ENCODE measurements at places on chromosomes 3 and 15. TPM values are rescaled to one million over a fixed set of nuclear protein-coding genes. Genes with fewer than 3 reads are reported as not detected.

GRCh38 chr3:194176274-194176991, 40.5 kb downstream of the HES1 start:
- H3K27me3 ChIP-seq: peaks cover 21% of the 10 kb centered on the region
- H3K36me3 ChIP-seq: no peaks in the 10 kb centered on the region
- H3K4me1 ChIP-seq: no peaks in the 10 kb centered on the region
- H3K4me3 ChIP-seq: no peak overlapping the region
- no peak for DNase-seq
- no peak overlapping the region for H3K27ac ChIP-seq

- H3K27me3 ChIP-seq: peaks cover 31% of the 10 kb centered on the region
- H3K4me3 ChIP-seq: no peak overlapping the region
- no peaks in the 10 kb centered on the region for H3K36me3 ChIP-seq
- H3K27ac ChIP-seq: no peak overlapping the region
Measured at GRCh38 chr15:36501063-36501678, 78.3 kb upstream of the CDIN1 start.

GRCh38 chr3:76565496-76566210, 474.2 kb upstream of the ROBO2 start:
- H3K27ac ChIP-seq: no peak overlapping the region
- no peaks in the 10 kb centered on the region for H3K4me1 ChIP-seq
- DNase-seq: no peak

DNA sequence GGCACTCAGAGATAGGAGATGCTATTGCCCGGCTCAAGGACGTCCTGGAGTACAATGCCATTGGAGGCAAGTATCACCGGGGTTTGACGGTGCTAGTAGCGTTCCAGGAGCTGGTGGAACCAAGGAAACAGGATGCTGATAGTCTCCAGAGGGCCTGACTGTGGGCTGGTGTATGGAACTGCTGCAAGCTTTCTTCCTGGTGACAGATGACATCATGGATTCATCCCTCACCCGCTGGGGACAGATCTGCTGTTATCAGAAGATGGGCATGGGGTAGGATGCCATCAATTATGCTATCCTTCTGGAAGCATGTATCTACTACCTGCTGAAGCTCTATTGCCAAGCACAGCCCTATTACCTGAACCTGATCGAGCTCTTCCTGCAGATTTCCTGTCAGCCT, 26.4 kb downstream of the BCL2A1 start:
- H3K36me3 ChIP-seq: peaks cover 5% of the 10 kb centered on the region
- H3K4me3 ChIP-seq: no peak overlapping the region
- H3K27ac ChIP-seq: no peak overlapping the region
- DNase-seq: no peak
- H3K27me3 ChIP-seq: no peaks in the 10 kb centered on the region
- H3K4me1 ChIP-seq: peaks cover 34% of the 10 kb centered on the region

- no peak overlapping the region for H3K27ac ChIP-seq
- H3K4me1 ChIP-seq: no peaks in the 10 kb centered on the region
- peaks cover 41% of the 10 kb centered on the region for H3K27me3 ChIP-seq
Measured at GRCh38 chr3:115709931-115710330, 86.6 kb downstream of the GAP43 start.

- H3K4me3 ChIP-seq: no peak overlapping the region
- H3K4me1 ChIP-seq: no peaks in the 10 kb centered on the region
- H3K27ac ChIP-seq: no peak overlapping the region
- no peaks in the 10 kb centered on the region for H3K36me3 ChIP-seq
Measured at GRCh38 chr15:48090115-48090514, 30.7 kb upstream of the SLC24A5 start.

- no peak for DNase-seq
- peaks cover 5% of the 10 kb centered on the region for H3K4me1 ChIP-seq
- H3K27me3 ChIP-seq: peaks cover 68% of the 10 kb centered on the region
Measured at GRCh38 chr15:61141497-61142125, 87.5 kb downstream of the RORA start.

DNA sequence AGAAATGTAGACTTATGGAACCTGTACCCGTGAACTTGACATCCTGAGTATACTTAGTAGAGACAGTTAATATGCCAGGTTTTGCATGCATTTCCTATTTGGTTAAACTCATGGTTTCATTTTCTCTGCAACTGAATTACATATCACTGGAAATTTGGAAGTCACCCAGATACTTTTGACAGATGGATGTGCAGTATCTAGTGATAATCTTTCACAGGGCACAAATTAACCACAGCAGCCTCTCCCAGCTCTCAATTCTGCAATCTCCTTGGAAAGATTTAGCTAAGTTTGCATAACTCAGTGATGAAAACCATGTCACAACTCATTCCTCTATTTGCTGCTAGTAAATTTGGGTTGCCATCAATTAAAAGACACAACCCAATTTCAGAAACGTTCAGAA, 162.3 kb upstream of the TPM1 start:
- no peak for DNase-seq
- H3K4me1 ChIP-seq: peaks cover 7% of the 10 kb centered on the region
- H3K4me3 ChIP-seq: no peak overlapping the region
- no peak overlapping the region for H3K27ac ChIP-seq
- H3K36me3 ChIP-seq: no peaks in the 10 kb centered on the region
- H3K27me3 ChIP-seq: peaks cover 29% of the 10 kb centered on the region

- no peak overlapping the region for H3K4me3 ChIP-seq
- no peaks in the 10 kb centered on the region for H3K4me1 ChIP-seq
- H3K27ac ChIP-seq: no peak overlapping the region
Measured at GRCh38 chr15:36358094-36358493, 221.3 kb upstream of the CDIN1 start.

The CPA3 gene
- not detected for total RNA-seq

The PLD1 gene
- 3.4 TPM for total RNA-seq

The ALDH1L1 gene
- not detected for total RNA-seq

DNA sequence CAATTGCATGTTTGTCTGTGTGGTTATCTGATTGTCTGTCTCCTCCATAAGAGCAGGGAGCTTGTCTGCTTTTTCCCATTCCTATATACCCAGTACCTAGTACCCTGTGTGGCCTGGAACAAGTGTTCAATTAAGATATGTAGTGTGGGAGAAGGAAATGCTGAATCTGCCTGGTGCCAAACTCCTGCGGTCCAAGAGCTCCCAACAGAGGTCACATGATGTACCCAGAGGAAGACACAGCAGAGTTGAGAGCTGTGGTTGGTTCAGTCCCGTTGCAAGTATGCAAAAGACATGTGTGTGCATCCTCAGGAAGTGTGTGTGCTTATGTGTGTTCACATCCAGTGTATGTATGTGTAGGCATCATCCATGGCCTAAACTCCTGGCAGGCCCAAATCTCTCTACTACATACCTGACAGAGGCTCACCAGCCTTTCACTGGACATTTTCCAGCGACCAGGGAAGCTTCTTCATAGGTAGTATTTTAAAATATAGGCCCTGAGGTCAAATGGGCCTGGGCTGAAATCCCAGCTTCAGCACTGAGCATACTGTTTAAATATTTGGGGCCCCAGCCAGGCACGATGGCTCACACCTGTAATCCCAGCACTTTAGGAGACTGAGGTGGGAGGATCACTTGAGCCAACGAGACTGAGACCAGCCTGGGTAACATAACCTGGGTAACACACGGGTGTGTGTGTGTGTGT, 34.0 kb upstream of the ITGA11 start:
- H3K27me3 ChIP-seq: peaks cover 16% of the 10 kb centered on the region
- no peak overlapping the region for H3K27ac ChIP-seq
- no peaks in the 10 kb centered on the region for H3K36me3 ChIP-seq
- H3K4me3 ChIP-seq: no peak overlapping the region
- DNase-seq: no peak
- H3K4me1 ChIP-seq: peaks cover 2% of the 10 kb centered on the region

The FSD2 gene
- not detected for total RNA-seq

DNA sequence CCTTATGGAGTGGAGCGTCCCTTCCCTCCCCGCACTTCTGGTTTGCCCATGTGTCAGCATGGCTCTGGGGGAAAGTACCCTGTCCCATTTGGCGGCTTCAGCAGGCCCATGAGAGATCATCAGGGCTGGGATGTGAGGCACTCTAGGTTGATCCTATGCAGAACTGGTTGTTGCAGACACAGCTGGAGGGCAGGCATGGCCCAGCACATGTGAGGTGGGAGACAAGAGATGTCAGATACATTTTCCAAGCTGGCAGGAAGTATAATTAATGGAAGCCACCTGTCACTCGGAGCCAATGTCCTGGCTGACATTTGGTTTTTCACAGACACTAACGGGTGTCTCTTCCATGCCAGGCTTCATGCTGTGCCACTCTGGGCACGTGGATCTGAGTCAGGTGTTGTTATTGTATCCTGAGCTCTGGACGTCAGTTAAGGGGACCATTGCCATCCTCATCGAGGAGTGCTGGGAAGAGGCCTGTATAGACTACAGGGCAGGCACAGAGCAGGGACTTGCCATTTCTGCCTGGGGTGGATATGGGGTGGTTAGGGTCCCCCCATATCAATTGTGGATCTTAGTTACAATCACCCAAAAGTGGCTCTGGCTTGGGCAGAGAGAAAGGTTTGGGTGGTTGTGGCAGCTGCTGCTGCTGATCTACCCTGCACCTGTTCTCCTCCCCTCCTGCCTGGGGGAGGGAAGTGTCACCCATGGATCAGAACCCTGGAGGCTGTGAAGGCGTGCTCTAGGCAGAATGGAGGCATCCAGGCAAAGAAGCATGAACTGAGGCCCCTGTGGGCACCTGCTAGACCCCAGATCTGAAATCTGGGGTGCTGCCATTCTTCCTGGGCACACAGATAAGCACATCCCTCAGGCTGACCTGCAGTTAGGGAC, 140.7 kb downstream of the FBLN2 start:
- H3K4me3 ChIP-seq: no peak overlapping the region
- no peak overlapping the region for H3K27ac ChIP-seq
- H3K27me3 ChIP-seq: no peaks in the 10 kb centered on the region
- H3K4me1 ChIP-seq: no peaks in the 10 kb centered on the region

The MUC13 gene
- not detected for total RNA-seq

The IL20RB gene
- total RNA-seq: 1.5 TPM

GRCh38 chr15:61974759-61975158, 85.5 kb downstream of the VPS13C start:
- peaks cover 10% of the 10 kb centered on the region for H3K4me1 ChIP-seq
- no peak overlapping the region for H3K27ac ChIP-seq
- H3K27me3 ChIP-seq: no peaks in the 10 kb centered on the region
- DNase-seq: no peak

DNA sequence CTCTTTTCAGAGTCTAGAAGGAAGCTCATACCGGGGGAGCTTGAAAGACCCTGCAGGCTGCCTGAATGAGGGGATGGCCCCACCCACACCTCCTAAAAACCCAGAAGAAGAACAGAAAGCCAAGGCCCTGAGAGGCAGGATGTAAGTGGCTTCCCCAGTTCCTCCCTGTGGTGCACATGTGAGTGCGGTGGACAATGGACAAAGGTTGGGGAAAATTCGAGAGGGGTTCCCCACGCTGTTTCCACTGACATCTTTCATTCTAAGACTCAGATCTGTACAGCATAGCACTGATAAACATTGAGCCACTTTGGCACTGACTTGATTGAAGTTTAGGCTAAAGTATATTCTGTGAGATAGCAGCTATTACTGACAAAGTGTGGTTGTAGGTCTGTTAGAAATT, 79.5 kb upstream of the UMPS start:
- H3K27me3 ChIP-seq: peaks cover 36% of the 10 kb centered on the region
- H3K4me3 ChIP-seq: no peak overlapping the region
- peaks cover 9% of the 10 kb centered on the region for H3K4me1 ChIP-seq
- H3K27ac ChIP-seq: no peak overlapping the region
- H3K36me3 ChIP-seq: peaks cover 2% of the 10 kb centered on the region
- DNase-seq: no peak

- H3K27me3 ChIP-seq: peaks cover 11% of the 10 kb centered on the region
- no peak for DNase-seq
- H3K36me3 ChIP-seq: no peaks in the 10 kb centered on the region
- no peak overlapping the region for H3K4me3 ChIP-seq
- no peak overlapping the region for H3K27ac ChIP-seq
Measured at GRCh38 chr3:5276934-5277333, 89.4 kb downstream of the EDEM1 start.

- no peak overlapping the region for H3K27ac ChIP-seq
- no peaks in the 10 kb centered on the region for H3K36me3 ChIP-seq
- peaks cover 57% of the 10 kb centered on the region for H3K27me3 ChIP-seq
- no peak overlapping the region for H3K4me3 ChIP-seq
Measured at GRCh38 chr15:57472861-57473260, 96.6 kb downstream of the CGNL1 start.

GRCh38 chr3:38644662-38645053, 4.8 kb downstream of the SCN5A start:
- H3K36me3 ChIP-seq: no peaks in the 10 kb centered on the region
- H3K4me1 ChIP-seq: peaks cover 4% of the 10 kb centered on the region
- DNase-seq: peak; percentile 25
- no peak overlapping the region for H3K27ac ChIP-seq
- H3K27me3 ChIP-seq: peaks cover 3% of the 10 kb centered on the region

DNA sequence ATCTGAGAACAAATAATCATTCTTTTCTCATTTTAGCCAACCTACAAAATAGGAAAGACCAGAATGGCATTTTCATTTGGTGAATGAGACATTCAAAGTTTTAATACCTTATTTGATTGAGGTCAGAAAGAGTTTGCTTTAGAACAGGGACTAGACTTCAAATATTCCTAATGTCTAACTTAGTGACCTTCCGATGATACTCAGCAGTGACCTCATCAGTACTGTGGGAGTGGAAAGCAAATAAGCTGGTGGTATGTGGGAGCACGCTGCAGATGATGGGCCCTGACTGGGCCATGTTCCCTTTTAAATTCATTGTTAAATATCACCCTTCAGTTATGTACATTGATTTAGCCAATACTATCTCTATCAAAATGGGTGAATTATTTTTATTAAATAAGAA, 223.3 kb downstream of the P3H2 start:
- no peak overlapping the region for H3K27ac ChIP-seq
- no peaks in the 10 kb centered on the region for H3K4me1 ChIP-seq
- peaks cover 3% of the 10 kb centered on the region for H3K27me3 ChIP-seq
- DNase-seq: no peak

DNA sequence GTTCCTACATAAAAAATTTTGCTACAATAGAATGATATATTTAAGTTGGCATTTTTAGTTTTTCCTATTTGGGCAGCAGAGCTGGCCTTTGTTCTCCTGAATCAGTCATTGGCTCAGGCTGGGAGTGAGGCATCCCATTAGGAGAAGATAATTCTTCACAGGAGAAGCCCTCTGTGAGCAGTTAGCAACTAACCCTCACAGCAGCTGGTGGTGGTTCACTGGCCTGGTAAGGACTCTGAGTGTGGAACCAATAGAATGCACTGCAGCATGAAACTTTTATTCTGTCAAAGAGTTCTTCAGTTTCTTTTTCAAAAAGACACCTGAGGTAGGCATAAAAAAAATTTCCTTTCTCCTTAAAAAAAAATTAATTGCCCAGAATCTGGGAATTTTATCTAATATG, 562.6 kb downstream of the ZNF385D start:
- H3K27ac ChIP-seq: no peak overlapping the region
- H3K4me1 ChIP-seq: no peaks in the 10 kb centered on the region
- no peaks in the 10 kb centered on the region for H3K27me3 ChIP-seq
- no peak for DNase-seq
- no peak overlapping the region for H3K4me3 ChIP-seq
- H3K36me3 ChIP-seq: no peaks in the 10 kb centered on the region

DNA sequence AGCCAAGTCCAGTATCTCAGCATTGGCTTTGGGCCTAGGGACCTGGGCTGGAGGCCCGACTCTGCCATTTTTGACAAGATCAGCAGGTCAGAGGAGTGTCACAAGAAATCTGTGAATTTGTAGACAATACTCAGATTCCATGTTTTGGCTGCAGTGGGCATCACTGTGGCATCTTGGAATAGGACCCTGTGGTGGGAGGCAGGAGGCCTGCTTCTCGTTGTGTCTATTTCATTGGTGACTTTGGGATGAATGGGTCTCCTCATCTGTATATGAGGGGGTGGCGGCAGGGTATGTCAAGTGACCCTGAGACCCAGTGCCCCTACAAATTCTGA, 3.3 kb downstream of the C15orf39 start:
- DNase-seq: no peak
- peak overlapping the region; percentile 93 for H3K4me3 ChIP-seq
- peaks cover 31% of the 10 kb centered on the region for H3K36me3 ChIP-seq
- no peaks in the 10 kb centered on the region for H3K27me3 ChIP-seq
- peaks cover 52% of the 10 kb centered on the region for H3K4me1 ChIP-seq
- peak overlapping the region; percentile 89 for H3K27ac ChIP-seq

The SKOR1 gene
- total RNA-seq: 0.19 TPM

Data from activated CD8-positive, alpha-beta memory T cell treated with anti-CD3 and anti-CD28 coated beads, Interleukin-2, amount 10 ng/mL, durations not matched to agents 7 days and 5 days (primary cell).